Inflammatory macrophage treated with lipopolysaccharide for 4 hours (primary cell): ENCODE measurements at places on chromosomes 3 and 15.

DNA sequence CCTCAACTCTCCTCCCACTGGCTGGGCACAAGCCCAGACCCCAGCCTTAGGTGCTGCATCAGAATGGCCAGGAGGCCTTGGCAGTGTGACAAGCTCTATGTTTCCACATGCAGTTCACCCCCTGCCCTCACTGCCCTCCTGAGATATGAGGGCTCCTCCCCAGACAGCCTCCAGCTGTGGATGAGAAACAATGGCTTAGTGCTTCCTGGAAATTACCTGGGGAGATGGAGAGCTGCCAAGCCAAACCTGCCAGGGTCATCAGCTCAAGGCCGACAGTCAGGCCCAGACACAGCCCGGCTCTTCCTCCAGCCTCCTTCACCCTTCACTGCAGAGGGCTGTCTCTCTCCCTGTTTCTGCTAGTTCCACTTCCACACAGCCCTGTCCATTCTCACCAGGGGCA, 76.3 kb downstream of the MYLK start:
- no peak for DNase-seq

DNA sequence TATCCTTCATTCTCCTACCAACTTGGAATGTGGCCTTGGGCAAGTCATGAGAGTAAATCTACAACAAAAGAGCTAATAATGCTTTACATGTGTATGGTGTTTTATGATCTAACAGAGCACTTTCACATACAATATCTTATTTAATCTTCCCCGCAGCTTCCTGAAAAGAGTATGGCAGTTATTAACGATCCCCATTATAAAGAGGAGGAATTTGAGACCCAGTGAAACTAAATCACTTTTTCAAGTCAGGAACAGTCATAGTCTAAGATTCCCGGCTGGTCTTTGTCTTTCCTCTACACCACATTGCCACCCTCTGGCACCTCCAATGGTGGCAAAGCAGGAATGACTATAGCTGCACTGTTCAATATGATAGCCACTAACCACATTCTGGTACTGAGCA, 69.7 kb upstream of the CMSS1 start:
- DNase-seq, result no peak

- peak; percentile 48 for DNase-seq
Measured at GRCh38 chr3:196238612-196239560, 22.6 kb downstream of the SLC51A start.

- no peak for DNase-seq
Measured at GRCh38 chr3:95750097-95750496, 1064.3 kb upstream of the EPHA6 start.

DNA sequence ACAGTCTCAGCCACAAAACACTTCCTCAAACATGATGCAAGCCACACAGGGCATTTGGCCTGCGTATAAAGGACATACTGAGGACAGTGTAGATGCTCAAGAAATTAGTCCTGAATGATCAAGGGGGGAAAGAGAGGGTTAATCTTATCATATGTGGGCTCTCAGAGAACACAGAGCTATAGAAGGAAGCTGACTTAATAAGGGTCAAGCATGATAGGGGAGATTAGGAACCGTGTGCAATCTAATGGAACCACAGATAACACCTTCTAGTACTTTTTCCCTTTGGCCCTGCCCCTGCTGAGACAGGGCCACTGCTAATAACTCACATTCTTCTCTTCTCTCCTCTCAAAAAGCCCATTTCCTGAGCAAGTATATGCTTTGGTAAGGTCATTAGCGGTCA, 114.1 kb upstream of the ADAMTS9 start:
- no peak for DNase-seq

DNA sequence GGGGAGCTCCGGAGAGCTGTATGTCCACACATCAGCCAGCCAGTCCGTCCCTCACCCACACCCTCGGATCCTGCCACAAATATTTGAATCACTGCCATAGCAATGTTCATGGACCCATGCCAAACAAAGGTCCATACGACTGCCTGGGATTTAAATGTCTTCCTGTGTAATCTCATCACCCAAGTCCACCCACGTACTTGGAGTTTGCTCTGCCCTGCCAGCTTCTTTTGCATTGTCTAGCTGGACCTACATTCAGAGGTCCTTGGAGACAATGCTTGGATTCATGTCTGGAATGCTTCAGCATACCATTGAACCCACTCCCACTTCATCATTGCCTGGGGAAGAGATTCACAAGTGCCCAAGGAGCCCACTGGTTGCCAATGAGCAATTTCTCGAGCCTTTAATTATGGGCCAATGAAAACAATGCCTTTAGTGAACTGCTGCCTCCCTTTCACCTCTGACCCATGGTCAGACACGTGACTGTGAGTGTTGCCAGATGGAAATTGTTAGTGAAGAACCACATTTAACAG, 90.4 kb upstream of the PHLDB2 start:
- DNase-seq, result no peak

GRCh38 chr15:66591322-66591862, 25.6 kb upstream of the LCTL start:
- DNase-seq, result no peak

DNA sequence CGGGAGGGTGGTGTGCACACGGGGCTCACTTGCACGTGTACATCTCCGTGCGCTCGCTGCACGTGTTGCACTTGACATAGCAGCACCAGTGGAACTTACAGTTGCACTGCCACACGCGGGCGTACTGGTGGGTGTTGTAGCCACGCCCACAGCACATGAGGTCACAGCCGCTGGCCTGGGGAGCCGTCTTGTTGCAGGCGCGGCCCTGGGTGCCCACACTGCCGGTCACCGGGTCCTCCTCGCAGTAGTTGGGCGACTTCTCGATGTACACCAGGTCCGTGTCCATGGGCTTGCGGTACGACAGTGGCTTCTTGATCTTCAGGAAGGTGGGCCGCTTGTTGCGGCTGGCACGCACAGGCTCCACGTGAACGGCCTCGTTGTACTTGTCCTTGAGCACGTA, 61.0 kb downstream of the WNT7A start:
- no peak for DNase-seq

- DNase-seq, result no peak
Measured at GRCh38 chr3:196210673-196211556, at the start of gene ZDHHC19. ZDHHC19 (minus strand) TSS chr3:196211400; CDS start chr3:196211315, 85 bp downstream.

DNA sequence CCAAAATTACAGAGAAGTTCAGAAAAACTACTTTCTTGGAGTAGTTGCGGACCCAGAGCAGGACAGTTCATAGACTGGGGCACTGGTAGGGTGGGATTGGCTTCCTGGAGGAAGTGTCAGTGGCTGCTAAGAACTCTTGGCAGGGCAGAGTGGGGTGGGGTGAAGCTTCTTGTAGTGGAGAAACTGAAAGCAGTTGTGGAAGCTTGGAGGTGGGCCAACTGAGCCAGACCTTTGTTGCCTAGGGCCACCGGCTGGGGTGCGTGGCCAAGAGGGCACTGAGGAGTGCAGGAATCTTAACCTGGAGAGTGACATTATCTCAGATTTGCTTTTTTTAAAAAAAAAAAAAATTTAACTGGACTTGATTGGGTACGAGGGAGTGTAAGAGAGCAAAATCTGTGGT, 3.1 kb downstream of the KAT2B start:
- DNase-seq, result peak; percentile 86

GRCh38 chr15:66390678-66391077, 4.0 kb downstream of the MAP2K1 start:
- DNase-seq, result peak; percentile 74

- peak; percentile 76 for DNase-seq
Measured at GRCh38 chr3:146577662-146578061, 27.5 kb downstream of the PLSCR5 start.

- DNase-seq, result no peak
Measured at GRCh38 chr3:5972586-5972985, 785.1 kb downstream of the EDEM1 start.

GRCh38 chr3:52097851-52098507, 41.6 kb upstream of the DUSP7 start:
- DNase-seq, result peak; percentile 42

GRCh38 chr3:127287840-127288239, at the start of gene PRR20G:
PRR20G (minus strand) TSS chr3:127288046; CDS start chr3:127287365, 681 bp downstream.
- DNase-seq, result no peak

DNA sequence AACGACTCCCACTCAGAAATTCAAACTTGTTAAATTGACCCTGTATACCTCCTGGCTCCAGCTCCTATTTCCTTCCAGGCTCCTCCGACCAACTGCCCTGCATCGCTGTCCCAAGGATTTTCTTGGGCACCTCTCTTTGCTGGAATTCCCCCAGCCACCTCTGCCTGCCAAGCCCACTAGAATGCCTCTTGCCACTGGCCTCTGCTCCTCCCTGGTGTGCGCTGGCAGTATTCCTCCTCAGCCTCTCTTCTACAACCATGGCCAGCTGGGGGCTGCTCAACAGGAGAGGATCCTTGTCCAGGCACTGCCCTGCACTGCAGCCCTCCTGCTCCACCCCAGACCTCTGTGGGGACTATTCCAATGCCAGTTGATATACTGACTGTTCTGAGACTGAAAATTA, 7.4 kb downstream of the WNT7A start:
- no peak for DNase-seq

GRCh38 chr15:69508659-69509058, 56.0 kb downstream of the RPLP1 start:
- DNase-seq, result peak; percentile 52

- peak; percentile 79 for DNase-seq
Measured at GRCh38 chr15:89132611-89133507, 44.6 kb downstream of the ABHD2 start.

- DNase-seq, result no peak
Measured at GRCh38 chr3:32282578-32283154, 44.2 kb downstream of the CMTM8 start.

DNA sequence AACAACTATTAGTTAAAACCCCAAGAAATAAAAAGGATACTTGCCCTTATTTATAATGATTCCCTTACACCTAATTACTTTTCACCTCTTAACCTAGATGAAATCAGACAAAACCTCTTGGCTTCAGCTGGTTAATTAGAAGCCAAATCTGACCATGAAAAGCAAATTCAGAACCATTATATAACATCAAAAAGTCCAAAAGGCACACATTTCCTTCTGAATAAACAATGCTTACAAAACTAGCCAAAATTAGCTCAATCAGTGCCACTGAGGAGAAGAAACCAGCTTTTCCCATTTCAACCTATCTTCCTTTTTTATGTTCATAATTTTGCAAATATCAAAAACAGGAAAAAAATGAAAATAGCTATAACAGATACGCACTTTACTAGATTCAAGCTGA, 3.2 kb downstream of the EHHADH start:
- DNase-seq, result no peak

- peak; percentile 87 for DNase-seq
Measured at GRCh38 chr3:3817865-3818264, 18.6 kb downstream of the LRRN1 start.

- no peak for DNase-seq
Measured at GRCh38 chr3:129644836-129645235, 38.4 kb upstream of the PLXND1 start.

GRCh38 chr15:68985361-68985891, 29.1 kb upstream of the NOX5 start:
- no peak for DNase-seq

DNA sequence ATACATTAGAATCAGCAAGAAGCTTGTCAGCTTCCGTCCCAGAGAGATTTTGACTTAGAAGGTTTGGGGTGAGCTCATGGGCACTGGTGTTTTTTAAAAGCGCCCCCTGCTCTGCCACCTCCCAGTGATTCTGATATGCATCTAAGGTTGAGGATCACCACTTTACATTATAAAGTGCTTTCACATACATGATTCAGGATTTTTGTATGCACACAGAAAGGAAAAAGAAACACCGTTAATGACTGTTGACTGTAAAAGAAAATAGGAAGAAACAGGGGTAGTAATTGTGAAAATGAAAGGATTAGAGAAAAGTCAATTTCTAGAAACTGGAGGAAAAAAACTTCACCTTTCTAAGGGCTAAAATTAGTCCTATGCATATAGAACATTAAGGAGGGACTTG, 104.9 kb upstream of the ZBED2 start:
- DNase-seq, result peak; percentile 13

GRCh38 chr3:158961471-158961870, 159.6 kb downstream of the MFSD1 start:
- no peak for DNase-seq

- no peak for DNase-seq
Measured at GRCh38 chr3:181252631-181253030, 263.1 kb upstream of the DNAJC19 start.

- DNase-seq, result no peak
Measured at GRCh38 chr3:38597502-38598060, 51.9 kb downstream of the SCN5A start.

GRCh38 chr15:52379395-52380106, 83.9 kb upstream of the MYO5C start:
- DNase-seq, result no peak

GRCh38 chr3:72892081-72892775, 4.4 kb downstream of the GXYLT2 start:
- DNase-seq, result peak; percentile 89

DNA sequence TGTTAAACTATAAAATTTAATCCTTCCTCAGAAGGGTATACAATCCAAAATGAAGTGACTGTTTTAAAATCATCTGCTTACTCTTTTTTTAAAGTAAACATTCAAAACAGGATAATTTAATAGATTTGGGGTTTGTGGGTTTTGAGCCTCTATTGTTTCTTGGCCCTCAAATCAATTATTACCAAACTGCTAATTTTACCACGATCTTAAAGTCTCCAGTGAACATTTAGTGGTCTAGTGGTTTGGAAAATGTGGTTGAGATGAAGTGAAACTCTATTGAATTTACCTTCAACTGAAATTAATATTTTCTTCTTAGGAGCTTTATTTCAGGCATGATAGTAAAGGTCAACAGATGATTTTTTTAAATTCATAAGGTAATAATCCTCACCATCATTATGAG, 11.2 kb upstream of the ATP11B start:
- DNase-seq, result no peak

- no peak for DNase-seq
Measured at GRCh38 chr3:46675843-46676567, 17.5 kb downstream of the ALS2CL start.

DNA sequence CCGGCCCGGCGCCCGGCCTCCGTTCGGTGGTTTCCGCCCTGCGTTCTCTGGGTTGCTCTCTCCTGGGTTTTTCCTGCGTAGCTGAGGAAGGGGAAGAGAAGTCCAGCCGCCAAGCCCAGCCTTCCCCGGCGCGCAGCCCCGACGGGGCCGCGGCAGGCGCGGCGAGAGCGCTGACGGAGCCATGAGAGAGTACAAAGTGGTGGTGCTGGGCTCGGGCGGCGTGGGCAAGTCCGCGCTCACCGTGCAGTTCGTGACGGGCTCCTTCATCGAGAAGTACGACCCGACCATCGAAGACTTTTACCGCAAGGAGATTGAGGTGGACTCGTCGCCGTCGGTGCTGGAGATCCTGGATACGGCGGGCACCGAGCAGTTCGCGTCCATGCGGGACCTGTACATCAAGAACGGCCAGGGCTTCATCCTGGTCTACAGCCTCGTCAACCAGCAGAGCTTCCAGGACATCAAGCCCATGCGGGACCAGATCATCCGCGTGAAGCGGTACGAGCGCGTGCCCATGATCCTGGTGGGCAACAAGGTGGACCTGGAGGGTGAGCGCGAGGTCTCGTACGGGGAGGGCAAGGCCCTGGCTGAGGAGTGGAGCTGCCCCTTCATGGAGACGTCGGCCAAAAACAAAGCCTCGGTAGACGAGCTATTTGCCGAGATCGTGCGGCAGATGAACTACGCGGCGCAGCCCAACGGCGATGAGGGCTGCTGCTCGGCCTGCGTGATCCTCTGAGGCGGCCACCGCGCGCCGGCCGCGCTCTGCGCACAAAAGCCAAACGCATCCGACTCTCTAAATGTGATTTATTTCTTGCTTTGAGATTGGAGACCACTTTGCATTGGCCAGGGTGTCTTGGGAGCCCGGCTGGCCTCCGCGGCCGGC, 727 bp downstream of the RAP2B start:
- DNase-seq, result peak; percentile 55

- no peak for DNase-seq
Measured at GRCh38 chr3:139870000-139870675, 64.8 kb upstream of the CLSTN2 start.
